GM13976 (cell line): ENCODE measurements at places on chromosomes 12 and 14.
A peak's percentile ranks its signal among the peaks of the same experiment; 100 is the strongest.

DNA sequence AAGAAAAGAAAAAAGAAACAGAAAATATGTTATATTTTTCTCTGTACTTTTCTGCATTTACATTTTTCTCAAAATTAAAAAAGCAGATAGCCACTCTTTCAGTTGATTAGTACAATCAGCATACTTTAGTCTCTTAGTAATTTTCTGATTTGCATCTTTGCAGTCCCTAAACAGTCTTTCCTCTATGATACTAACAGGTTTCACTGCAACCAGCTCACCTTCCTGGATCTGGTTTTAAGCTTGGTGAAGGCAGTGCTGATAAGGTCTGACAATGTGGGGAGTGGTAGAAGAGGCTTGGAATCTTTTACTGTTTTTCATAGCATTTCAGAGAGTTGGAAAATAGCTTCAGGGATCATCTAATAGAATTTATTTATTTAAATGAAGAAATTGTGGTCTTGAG, 457.6 kb downstream of the ZFP36L1 start:
- no peak for DNase-seq

DNA sequence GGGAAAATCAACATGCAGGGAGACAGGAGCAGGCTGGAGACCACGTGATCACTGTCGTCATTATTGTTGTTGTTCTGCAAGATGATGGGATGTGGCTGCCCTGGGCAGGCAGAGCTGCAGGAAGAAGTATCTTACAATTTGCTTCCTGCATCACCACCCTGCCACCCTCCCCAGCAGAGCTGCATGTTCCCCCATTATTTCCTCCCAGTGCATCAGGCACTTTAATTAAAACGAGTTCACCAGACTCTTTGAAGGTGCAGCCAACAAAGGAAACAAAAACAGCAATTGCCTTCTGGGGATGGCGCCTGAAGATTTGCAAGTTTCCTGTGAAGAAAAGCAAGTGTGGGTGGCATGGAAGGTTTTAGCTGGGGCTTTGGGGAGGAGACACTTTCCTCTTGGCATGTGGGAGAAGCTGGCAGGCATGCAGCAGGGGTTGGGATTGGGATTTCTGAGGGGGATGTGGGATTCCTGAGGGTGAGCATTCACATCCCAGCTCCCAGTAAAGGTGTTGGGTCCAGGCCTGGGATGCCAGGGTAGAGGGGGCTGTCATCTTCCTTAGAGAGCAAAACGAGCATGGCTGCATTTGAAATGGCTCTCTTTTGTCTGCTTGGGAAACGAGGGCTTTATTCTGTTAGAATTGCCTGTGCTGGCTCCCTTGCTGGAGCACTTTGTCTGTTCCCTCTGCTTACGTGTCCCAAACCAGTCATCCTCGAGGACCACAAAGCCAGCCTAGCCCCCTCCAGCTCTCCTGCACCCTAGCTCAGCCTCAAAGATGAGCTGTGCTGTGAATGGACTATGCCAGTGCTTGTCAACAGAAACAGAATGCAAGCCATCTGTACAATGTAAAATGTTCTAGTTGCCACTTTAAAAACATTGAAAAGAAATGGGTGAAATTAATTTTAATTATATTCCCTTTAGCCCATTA, 11.5 kb upstream of the C14orf132 start:
- no peak for DNase-seq

- peak; percentile 86 for DNase-seq
Observed at GRCh38 chr14:102554821-102555819, 37.3 kb upstream of the RCOR1 start.

- no peak for DNase-seq
Observed at GRCh38 chr14:74019408-74020137, 424 bp downstream of the BBOF1 start.

DNA sequence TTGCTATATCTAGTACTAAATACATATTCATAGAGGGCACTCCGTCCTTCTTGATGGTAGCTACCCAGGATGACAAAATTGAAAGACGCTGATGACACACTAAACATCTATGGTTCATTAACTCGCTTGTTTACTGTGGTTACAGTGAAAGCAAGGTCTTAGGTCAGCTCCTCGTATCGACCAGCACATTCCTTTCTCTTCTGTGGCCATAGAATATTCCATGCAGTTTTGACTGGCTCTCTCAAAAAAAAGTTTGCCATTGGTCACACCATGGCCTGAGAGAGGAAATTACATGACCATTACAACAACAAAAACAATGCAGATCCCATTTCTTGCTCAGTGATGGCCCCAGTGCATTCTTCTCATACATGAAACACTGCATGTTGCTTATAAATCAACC, 411.4 kb upstream of the SOX5 start:
- DNase-seq, result no peak

GRCh38 chr12:97936165-97936564, 473.6 kb downstream of the RMST start:
- no peak for DNase-seq

DNA sequence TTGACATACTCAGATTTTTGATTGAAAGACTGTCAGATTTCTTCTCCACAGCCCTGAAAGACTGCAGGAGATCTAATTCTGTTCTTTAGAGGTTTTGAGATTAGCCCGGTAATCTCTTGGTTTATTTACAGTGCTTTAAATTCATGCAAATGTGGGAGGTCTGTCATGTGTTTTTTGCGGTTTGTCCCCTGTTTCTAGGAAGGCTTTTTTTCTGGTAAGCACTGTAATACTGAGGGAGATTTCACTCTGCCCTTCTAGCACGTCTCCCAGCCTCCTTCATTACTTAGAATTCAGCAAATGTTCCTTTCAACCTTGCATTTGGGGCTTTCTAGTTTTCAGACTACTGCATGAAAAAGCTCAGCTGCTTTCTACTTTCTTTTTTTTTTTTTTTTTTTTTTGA, 31.1 kb downstream of the GPHN start:
- DNase-seq, result peak; percentile 31

- no peak for DNase-seq
Observed at GRCh38 chr14:50697659-50698290, 29.7 kb upstream of the SAV1 start.

GRCh38 chr14:50353126-50353525, 41.0 kb downstream of the DMAC2L start:
- DNase-seq, result no peak

DNA sequence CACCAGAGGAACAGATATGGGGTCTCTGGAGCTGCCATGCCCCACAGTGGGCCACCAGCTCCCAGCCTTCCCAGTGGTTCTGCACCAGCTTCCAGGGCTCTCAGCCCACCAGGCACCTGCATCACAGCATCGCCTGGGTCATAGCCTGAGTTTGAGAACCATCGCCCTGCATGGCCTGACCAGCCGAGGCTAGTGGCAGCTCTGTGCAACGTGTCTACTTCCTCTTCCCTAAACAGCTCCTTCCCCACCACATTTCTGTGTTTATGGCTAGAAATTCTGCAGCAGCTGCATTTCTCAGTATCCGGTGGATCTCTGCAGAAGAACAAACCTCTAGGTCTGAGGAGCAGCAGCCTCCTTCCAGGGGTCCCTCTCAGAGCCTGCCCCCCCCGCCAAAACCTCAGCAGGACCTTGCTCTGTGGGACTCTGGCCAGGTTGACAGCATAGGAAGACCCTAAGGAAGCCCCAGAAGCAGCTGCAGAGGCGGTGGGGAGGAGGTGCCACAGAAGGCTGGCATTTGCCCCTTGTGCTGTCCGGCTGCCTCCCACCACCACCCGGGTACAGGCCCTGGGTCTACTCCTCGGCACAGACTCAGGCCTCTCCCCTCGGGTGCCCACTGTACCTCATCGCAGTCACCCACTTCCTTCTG, 47.7 kb downstream of the PSMA6 start:
- DNase-seq, result peak; percentile 67

- DNase-seq, result no peak
Observed at GRCh38 chr12:67288561-67288960, 19.4 kb downstream of the CAND1 start.

GRCh38 chr12:126160912-126161311, 1095.7 kb downstream of the AACS start:
- DNase-seq, result no peak

GRCh38 chr12:55935738-55936151, 4.8 kb downstream of the DGKA start:
- DNase-seq, result no peak
